ENCODE measurements at places on chromosomes 6 and 20.
A peak's percentile ranks its signal among the peaks of the same experiment; 100 is the strongest.

- no peak for DNase-seq
Observed at GRCh38 chr6:4369616-4370015, 234.2 kb upstream of the ECI2 start.

DNA sequence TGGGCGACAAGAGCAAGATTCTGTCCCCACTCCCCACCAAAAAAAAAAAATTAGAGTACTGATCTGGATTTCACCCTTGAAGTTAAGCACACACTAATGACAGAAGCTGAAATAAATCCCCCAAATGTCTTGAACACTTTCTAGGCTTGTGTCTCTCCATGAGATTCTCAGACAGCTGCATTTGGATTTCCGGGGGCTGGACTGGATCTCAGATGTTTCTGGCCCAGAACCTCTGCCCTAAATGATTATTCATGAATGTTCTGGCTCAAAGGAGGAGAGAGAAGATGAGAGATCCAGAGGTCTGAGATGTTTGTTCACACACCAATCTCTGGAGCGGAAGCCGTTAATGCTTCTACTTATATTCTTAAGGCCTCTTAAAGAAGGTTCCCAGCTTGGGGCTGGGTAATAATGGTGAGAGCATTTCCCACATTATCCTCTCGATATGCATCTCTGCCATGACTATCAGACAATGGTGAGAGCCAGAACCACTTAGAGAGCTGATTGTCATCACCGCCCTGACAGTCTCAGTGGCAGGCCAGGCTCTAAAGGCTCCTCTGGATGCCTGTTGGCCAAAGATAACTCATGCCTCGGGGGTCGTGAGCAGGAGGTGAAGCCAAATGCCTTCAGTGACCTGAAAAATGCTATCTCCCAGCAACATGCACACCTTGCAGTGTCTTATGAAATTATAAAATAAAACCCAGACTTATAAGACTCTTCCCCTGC, 127.9 kb upstream of the AGPAT4 start:
- DNase-seq, result no peak

DNA sequence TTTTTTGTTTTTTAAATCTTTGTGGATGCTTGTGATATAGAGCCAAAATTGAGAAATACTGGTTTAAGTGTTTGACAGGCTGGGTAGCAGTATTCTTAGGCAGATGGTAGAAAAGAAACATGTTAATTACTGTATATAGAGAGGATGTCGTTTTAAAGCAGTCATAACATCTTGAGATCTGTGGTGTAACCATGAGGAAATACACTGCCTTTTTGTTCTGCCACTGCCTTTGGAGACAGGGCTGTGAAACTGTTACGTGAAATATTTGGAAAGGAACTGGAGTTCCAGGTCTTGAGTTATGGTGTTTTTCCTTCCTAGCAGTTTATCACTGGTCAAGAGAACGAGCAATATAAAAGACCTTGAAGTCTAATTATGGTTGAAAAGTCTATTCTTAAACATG, 19.5 kb downstream of the STXBP5 start:
- DNase-seq, result no peak

DNA sequence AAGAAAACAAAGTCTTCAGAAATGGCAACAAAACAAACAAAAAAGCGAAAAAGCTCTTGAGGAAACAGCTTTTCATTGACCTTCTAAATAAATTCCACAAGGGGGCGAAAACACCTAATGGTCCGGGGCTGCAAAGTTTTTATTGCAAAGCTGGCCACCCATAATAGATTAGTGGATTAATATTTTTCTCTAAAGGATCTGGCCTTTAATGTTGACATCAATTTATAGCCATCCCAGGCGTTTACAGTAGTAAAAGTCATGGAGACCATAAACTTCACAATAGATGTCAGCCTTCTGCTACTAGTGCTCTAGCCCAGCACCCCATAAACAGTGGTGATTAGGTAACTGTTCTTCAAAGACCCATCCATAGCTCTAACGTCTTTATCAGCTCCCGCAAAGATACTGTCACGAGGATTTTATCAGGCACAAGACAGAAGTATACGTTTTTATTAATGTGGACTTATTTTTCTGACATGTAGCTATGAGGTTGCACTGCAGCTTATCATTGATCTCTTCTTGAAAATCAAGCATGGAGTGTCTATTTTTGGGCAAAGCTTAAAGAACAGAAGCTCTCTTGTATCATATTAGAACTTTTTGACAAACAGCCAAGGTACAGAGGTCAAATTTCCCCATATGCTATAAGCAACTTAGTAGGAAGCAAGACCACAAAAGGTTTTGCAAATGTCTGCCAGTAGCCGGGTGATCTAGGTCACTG, 4.7 kb downstream of the CITED2 start:
- no peak for DNase-seq

DNA sequence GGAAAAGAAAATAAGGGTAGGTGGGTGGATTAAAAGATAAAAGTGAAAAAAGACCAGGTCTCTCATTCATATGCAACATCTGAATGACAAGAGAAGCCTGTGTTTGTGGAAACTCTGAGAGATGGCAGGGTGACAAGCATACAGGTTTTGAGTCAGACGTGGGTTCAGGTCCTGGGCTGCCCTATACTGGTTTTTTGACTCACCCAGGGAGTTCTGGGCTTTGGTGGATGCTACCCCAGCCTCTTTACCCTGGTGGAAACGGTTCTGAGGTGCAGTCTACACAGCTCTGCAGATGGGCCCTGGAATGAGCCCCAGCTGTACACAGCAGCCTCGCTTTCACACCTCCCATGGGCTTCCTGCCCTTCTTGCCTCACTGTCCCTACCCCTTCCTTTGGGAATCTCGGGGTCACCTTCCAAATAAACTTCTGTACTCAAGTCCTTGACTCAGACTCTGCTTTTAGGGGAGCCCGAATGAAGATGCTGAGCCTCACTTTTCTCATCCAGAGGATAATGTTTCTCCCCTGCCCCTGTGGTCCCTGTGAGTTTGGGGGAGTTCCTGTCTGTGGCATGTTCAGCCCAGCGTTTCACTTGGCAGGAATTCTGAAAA, 77.7 kb upstream of the CLDN20 start:
- DNase-seq, result peak; percentile 49

Data from stimulated activated CD4-positive, alpha-beta T cell treated with anti-CD3 and anti-CD28 coated beads, Interleukin-12 subunit alpha, Interleukin-12 subunit beta, amount 100 ng/mL, for 4 hours (primary cell).